KG1 (cell line): ENCODE measurements at places on chromosomes 7 and 10.

- DNase-seq = no peak
Observed at GRCh38 chr7:27459021-27459730, 203.5 kb downstream of the HIBADH start.

- DNase-seq = no peak
Observed at GRCh38 chr10:128158021-128158795, 32.0 kb upstream of the MKI67 start.

- no peak for DNase-seq
Observed at GRCh38 chr10:62582804-62583208, 208.6 kb downstream of the ZNF365 start.

DNA sequence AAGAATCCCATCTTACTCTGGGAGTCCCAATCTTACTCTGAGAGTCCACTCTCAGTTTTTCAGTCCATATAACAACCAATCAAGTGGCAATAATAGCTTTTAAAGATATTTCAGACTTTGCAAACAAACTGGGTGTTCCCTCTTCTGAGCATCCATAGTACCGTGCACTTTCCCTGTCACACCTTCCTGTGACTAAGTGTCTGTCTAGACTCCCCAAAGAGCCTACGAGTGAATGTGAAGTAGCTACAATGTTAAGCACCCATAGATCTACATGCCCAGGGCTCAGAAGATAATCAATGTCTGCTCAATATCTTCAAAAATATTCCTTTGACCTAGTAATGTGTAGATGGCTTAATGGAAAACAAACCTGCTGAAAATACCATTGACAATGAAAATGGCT is 95.6 kb upstream of the ASAH2 start:
- no peak for DNase-seq

GRCh38 chr10:85961073-85961472 is 405.5 kb downstream of the GRID1 start:
- DNase-seq = no peak

DNA sequence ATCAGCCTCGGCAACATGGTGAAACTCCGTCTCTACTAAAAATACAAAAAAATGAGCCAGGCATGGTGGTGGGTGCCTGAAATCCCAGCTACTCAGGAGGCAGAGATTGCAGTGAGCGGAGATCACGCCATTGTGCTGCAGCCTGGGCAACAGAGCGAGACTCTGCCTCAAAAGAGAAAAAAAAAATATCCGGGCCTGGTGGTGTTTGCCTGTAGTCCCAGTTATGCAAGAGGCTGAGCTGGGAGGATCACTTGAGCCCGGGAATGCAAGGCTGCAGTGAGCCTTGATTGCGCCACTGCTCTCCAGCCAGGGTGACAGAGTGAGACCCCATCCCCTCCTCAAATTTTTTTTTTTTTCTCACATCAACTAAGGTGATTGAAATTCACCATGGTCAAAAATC is 42.8 kb downstream of the CDC123 start:
- DNase-seq = no peak

DNA sequence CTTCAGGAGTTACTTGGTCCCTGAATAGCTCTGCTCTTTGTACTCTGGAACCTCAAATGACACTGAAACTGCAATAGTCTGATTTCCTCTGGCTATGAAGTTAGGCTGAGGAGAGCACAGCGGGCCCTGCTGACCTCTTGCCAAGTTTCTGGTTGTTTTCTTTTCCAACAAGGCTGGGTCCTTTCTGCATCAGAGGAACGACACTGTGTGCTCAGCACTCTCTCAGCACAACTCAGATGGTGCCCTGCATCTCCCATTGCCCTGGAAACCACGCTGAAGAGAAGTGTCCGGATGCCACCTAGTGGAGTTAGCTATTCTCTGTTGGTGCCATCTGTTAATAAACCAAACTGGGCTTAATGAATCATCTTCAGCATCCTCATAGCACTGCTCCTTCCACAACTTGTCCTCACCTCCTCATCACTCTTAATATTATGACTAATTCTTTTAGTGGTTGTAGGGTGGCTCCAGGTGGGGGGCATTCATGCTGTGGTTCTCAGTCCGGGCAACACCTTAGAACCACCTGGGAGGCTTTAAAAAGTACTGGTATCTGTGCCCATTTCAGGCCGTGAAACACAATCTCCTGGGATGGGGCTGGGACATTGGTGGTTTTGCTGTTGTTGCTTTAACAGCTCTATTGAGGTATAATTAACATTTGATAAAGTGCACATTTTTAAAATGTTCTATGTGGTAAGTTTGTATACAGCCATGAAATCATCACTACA is 8.2 kb upstream of the EFCAB10 start:
- peak; percentile 0 for DNase-seq

- DNase-seq = no peak
Observed at GRCh38 chr10:60353519-60354258, 36.0 kb downstream of the ANK3 start.

- no peak for DNase-seq
Observed at GRCh38 chr10:72615970-72616369, 9.9 kb downstream of the MICU1 start.

- peak; percentile 46 for DNase-seq
Observed at GRCh38 chr7:155590215-155591018, 44.1 kb upstream of the CNPY1 start.

- no peak for DNase-seq
Observed at GRCh38 chr7:29607259-29607658, 43.6 kb downstream of the PRR15 start.

GRCh38 chr10:59336632-59337031 is 25.7 kb downstream of the FAM13C start:
- no peak for DNase-seq

DNA sequence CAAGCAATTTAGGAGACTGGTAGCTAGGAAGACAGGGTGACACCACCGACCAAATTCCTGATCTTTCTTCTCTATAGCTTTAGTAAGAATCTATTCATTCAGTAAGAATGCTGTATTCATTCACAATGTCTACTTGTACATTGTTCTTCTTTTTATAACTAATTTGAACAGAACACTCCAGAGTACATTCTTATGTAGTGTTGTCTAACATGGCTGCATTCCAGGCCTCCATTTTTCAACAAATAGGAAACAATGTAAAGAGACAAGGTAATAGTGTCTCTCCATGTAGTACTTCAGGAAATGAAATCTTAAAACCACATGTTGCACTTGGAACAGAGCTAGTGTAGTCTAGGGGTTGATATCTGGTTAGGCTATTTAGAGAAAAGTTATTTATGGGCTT is 1.8 kb downstream of the VCL start:
- DNase-seq = no peak

GRCh38 chr7:155566011-155566836 is 19.9 kb upstream of the CNPY1 start:
- DNase-seq = no peak

DNA sequence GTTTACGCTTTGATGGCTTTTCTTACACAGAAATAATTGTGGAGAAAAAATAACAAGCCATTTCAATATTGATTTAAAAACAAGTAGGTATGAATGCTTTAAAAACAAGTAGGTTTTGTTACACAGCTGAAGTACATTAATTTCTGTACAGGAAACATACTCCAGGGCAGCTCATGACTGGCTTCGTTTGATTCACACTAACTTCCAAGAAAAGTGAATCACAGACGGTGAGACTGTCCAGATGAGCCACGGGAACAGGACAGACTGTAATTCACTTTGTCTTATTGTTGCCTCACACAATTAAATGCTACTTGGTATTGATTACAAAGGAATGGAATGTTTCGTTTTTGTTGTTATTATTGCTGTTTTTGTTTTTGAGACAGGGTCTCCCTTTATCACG is 26.6 kb upstream of the SNX10 start:
- no peak for DNase-seq

GRCh38 chr10:131853610-131853964 is 47.2 kb upstream of the PPP2R2D start:
- DNase-seq = no peak

GRCh38 chr10:117547016-117547715 is 4.6 kb downstream of the EMX2 start:
- no peak for DNase-seq

- no peak for DNase-seq
Observed at GRCh38 chr10:127953876-127954275, 47.0 kb downstream of the PTPRE start.

GRCh38 chr10:58645416-58646146 is 132.9 kb downstream of the BICC1 start:
- no peak for DNase-seq

GRCh38 chr7:148905093-148905666 is 21.1 kb upstream of the EZH2 start:
- no peak for DNase-seq

DNA sequence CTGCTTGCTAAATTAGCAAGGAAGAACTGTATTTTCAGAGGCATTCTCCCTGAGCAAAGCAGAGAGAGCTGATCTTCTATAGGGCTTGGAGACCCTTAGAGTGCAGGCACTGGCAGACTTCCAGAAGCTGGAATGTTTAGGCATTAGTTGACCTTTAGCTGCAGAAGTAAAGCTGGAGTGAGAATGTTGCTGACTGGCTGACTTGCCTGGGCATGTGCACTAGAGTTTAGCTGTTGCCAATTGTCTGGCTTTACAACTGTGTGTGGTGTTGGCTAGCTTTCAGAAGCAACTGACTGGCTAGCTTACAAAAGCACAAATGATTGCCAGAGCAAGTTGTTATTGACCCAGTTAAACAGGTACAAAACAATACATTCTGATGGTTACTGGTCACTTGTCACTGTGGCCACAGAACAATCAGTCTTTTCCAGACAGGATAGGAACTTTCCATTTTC is 25.1 kb downstream of the FAM13C start:
- no peak for DNase-seq

GRCh38 chr7:115297656-115298055 is 375.8 kb downstream of the MDFIC start:
- no peak for DNase-seq

- DNase-seq = no peak
Observed at GRCh38 chr7:107946881-107947280, 55.9 kb downstream of the DLD start.

GRCh38 chr10:92850185-92850584 is 1.9 kb downstream of the EXOC6 start:
- no peak for DNase-seq

DNA sequence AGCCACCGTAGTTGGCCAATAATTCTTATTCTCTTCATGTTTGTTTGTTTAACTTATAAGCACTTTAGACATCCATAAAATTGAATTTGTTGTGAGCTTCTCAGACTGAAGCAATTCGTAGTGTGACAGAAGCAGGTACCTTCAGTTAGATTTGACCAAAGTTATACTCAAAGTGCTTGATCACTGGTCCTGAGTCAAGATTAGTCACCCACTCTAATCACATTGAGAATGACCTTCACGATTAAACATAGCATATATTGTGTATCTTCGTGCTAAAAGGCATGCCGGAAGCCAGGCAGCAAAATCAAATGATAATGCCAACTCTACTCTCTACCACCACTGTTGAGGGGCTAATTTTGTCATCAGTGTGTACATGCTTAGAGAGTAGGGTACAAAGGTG is 763.7 kb upstream of the MBL2 start:
- no peak for DNase-seq

DNA sequence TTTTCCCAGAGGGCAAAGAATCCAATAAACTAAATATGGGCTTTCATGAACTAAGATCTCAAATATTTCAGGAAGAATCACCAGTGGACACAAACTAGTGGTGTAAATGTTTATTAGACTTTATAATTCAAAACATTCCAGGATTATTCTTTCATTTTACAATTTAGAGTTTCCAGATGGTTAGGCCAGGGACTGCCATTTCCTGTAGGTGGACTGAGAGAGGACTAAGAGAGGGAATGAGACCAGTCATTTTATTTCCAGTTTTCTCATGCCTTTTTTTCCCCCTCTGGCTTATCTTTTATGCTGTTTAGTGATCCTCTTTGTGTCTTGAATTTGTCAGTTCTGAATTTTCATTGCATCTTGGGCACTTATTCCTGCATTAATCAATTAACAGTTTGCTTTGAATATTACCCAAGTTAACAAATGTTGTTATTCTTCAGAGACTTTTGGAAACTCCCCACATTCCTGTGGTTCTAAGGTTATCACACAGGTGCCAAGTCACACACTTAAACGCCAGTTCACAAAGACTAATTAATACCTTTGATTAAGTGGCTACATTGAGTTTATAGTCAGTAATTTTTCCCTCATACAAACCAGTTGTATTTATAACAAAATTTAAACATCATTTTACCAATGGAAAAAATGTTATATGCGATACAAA is 12.3 kb downstream of the CISD1 start:
- DNase-seq = no peak

DNA sequence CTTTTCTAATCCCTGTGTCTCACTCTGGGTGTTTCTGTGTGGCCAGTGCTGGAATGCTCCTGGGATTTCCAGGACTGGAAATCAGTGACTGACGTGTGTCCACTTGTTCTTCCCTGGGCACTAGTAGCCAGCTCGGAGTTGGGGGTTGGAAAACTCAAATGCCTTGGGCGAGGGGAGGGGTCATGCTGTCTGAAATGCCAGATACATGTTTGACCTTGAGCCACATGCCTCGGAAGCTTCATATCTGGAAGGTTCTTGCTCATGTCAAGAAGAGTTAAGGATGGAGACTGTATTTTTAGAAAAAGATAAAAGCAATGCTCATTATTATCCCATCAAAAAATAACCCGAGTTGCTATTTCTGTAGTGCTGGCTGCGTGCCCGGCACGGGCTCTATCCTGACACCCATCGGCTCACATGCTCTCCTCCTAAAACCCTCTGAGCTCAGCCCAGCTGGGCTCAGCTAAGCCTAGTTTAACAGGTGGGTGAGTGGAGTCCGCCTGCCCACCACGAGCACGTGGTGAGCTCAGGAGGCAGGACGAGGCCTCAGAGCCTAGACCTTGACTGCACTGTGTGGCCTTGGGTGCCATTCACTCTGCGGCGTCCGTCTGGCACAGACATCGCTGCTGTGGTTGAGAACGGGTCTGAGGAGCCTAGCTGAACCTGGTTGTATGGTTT is 6.4 kb downstream of the DPYSL4 start:
- no peak for DNase-seq

- no peak for DNase-seq
Observed at GRCh38 chr10:80461208-80462183, 7.4 kb downstream of the TSPAN14 start.

DNA sequence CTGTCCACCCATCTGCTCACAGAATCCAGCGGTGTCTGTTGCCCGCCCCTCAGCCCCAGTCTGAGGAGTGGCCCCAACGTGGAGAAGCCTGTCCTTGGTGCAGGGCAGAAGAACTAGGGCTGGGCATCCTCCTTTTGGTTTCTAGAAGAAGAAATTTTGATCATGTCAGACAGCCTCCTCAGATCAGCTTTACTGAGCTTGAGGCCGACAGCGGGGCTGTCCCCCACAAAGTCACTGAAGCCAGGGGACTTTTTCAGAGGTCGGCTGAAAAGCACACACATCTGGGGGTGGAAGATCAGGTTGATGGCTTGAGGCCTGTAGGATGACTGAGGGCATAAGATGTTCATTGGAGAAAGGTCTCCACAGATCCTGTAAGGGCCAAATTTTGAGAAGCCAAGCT is 767.9 kb downstream of the GRID1 start:
- DNase-seq = no peak

- no peak for DNase-seq
Observed at GRCh38 chr10:79393221-79393923, 46.1 kb downstream of the PPIF start.

DNA sequence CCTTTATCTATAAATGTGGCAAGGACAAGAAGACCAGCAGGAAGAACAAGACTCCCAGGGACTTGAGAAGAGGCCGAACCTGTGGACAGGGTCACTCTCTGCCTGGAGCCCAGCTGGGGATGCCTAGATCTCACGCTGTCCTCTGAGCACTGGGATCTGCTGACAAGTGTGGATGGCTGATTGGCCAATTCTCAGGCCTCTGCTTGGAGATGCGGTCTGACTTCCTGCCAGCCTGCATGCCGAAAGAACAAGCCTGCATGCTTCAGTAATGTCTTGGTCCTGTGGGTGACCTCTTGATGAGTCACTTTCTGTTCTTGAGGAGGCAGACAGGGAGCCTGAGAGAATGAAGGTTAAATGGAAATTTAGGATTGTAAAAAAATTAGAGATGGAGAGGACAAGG is 84.7 kb downstream of the TMEM178B start:
- no peak for DNase-seq
